ENCODE measurements at places on chromosomes 16 and 17. TPM values are rescaled to one million over a fixed set of nuclear protein-coding genes. Genes with fewer than 3 reads are reported as not detected.

Gene JUP
- total RNA-seq, result 41.0 TPM

Gene RSKR
- 6.3 TPM for total RNA-seq

Gene NPIPA2
- 7.3 TPM for total RNA-seq

Gene PYDC1
- not detected for total RNA-seq

Gene PARD6A
- 5.3 TPM for total RNA-seq

Gene CDIP1
- total RNA-seq, result 23.6 TPM

Gene ITGAL
- 13.8 TPM for total RNA-seq

Gene VTN
- total RNA-seq, result 1.5 TPM

Gene TNFRSF12A
- 60.4 TPM for total RNA-seq

Gene MYBBP1A
- total RNA-seq, result 36.6 TPM

Gene C17orf113
- 0.32 TPM for total RNA-seq

Gene ABCA10
- total RNA-seq, result 137 TPM

Gene GNGT2
- total RNA-seq, result 1.6 TPM

Gene BMERB1
- total RNA-seq, result 71.1 TPM

Gene CD300LF
- 2.2 TPM for total RNA-seq

Gene TRAPPC1
- total RNA-seq, result 101 TPM
